NCI-H1436 (cell line): ENCODE measurements at places on chromosomes 2 and 18.

DNA sequence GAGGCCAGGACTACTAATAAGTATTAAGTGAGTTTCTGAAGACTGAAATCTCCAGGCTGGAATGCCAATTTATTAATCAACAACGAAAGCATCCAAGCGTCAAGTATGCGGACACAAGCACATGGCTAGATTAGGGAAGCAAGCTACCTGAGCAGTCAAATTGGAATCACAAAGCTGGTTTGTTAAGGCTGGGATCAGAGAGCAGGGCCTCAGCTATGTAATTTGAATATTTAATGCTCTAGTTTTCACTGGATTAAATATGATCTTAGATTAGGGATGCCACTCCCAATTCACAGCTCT is 5.7 kb downstream of the CCL20 start:
- no peak for DNase-seq

DNA sequence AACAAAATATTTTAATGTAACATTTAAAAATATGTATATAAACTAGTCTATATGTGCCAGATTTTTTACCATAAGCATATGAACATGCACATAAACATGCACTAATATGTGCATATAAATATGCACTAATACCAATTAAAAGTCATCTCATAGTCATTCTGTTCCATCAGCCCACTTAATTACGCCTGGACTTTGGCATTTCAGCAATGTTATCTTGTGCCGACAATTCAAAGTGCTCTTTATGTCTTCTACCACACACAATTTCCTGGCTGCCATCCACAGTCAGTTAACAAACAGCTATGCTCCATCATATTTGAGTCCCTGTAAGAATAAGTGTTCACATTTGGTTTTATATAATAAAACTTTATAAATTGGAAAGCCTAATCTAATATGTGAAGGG is 92.6 kb upstream of the TSPYL6 start:
- DNase-seq, result no peak

- DNase-seq, result no peak
Observed at GRCh38 chr2:11435036-11435435, 30.9 kb downstream of the E2F6 start.

DNA sequence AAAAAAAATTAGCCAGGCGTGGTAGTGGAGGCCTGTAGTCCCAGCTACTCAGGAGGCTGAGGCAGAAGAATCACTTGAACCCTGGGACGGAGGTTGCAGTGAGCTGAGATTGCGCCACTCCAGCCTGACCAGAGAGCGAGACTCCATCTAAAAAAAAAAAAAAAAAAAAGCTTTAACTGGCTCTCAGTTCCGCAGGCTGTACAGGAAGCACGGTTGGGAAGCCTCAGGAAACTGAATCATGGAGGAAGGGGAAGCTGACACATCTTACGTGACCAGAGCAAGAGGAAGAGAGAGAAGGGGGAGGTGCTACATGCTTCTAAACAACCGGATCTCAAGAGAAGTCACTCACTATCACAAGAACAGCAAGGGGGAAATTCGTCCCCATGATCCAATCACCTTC is 505.6 kb upstream of the SLC8A1 start:
- DNase-seq, result no peak

GRCh38 chr2:62743506-62743905 is 38.0 kb downstream of the EHBP1 start:
- no peak for DNase-seq

GRCh38 chr2:46029332-46029811 is 267.8 kb upstream of the EPAS1 start:
- no peak for DNase-seq

DNA sequence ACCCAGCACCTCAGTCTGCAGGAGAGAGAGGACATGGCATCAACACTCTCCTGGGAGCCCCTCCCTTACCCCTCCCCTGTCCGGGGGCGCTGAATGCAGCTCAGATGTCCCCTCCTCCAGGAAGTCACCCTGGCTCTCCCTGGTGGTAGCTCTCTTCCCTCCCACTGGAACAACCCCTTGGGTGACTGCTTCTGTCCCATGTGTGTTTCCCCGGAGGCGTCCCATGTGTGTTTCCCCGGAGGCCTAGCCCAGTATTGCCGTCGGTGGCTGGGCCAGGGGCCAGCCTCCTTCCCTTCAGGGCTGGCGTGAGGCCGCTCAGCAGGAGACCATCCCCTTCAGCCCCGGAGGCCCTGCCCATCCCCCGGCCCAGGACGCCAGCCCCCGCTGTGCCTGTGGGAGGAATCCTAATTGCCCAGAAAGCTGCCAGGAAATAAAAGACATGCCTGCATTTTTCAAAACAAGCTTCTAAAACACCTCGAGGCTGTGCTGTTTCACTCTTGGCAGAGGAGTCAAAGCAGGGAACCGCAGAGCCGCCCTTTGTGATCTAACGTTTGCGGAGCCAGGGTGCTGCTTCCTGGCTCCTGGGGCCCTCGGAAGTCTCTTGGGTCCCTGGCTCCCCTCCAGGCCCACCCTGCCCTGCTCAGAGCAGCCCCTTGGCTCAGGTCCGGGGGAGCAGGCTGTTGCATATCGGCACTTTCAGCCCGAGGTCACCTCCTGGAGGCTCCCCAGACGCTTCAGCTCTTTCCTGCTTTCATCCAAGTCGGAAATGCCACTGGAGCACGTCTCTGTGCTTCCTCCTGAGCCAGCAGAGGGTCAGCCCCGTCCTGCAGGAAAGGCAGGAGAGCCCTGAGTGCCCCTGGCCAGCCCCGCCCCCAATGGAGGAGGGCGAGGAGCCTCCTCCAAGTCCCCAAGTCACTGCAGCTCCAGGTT is 11.4 kb downstream of the SNED1 start:
- DNase-seq, result no peak

- no peak for DNase-seq
Observed at GRCh38 chr2:47299555-47299954, 103.4 kb upstream of the MSH2 start.

DNA sequence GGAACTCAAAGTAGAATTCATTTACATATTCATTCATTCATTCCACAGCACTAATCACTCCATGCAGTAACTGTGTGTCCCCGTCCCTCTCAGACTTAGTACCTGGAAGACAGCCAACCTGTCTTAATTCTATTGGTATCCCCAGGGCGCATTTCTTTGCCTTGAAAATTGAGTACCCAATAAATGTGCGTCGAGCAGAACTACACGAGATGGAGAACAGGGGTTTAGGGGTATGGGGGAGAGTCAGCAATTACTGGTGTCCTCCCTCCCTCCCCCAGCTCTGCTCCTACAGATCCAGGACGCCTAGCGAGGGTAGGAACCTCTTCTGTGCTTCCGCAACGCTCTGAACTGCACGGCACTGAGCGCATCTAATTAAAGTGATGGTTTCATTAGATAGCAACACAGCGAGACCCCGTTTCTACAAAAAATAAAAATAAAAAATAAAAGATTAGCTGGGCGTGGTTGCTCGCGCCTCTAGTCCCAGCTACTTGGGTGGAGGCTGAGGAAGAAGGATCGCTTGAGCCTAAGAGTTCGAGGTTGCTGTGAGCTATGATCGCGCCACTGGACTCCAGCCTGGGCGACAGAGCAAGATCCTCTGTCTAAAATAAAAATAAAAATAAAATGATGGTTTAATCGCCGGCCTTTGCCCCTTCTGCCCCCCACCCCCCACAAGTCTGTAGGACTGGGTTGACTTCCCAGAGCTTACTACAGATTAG is 614 bp upstream of the FKBP1B start:
- peak; percentile 22 for DNase-seq

GRCh38 chr2:233265899-233266431 is 14.5 kb downstream of the ATG16L1 start:
- DNase-seq, result no peak

DNA sequence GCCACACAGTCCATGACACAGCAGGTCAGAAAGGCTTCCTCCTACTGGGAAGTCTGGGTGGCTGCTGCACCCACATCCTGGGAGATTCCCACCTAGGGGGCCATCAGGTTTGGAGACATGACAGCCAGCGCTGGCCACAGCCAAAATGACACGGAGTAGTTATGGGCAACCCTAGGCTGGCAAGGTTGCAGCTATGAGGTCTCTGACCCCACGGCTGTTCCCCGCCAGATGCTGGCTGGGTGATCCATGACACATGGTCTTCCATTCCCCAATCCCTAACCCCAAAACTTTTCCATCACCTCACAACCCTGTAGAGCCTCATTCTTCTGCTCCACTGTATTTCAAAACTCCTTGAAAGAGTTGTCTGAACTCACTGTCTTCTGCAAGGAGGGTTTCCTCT is 42.7 kb upstream of the EPAS1 start:
- no peak for DNase-seq

DNA sequence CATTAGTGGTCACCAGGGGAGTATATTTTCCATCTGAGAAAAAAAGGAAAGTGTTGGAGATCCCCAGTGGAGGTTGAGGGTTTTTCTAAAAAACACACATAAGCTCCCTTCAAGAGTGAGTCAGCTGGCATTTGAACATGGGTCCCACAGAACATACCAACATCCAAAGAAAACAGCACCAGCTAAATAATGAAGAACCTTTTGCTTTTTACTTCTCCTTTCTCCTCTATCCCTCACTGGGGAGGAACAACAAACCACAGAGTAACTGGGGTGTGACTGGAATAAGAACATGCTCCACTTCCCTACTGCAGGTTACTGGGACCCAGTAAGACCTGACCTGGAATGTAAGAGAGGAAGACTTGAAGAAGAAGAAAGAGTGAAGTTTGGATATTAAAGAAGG is 56.5 kb upstream of the RAPH1 start:
- no peak for DNase-seq

- no peak for DNase-seq
Observed at GRCh38 chr18:53795061-53795460, 429.4 kb downstream of the MBD2 start.

GRCh38 chr2:62412347-62412742 is 93.7 kb downstream of the TMEM17 start:
- no peak for DNase-seq

- DNase-seq, result no peak
Observed at GRCh38 chr18:10892786-10893185, 256.6 kb downstream of the PIEZO2 start.

DNA sequence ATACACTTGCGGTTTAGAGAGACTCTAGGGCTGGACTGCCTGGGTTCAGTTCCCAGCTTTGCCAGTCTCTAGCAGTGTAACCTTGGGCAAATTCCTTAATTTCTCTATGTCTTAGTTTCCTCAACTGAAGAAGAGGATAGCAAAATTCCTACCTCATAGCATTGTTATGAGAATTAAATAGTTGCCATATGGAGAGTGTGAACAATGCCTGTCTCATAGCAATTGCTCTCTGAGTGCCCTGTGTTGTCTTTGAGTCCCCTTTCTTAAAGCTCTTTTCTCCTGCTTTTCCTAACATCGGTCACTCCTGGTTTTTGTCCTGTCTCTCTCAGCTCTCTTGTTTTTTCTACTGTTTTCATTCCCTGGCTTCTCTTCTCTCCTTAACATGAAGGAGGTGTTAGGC is 116.8 kb upstream of the ALPP start:
- no peak for DNase-seq

DNA sequence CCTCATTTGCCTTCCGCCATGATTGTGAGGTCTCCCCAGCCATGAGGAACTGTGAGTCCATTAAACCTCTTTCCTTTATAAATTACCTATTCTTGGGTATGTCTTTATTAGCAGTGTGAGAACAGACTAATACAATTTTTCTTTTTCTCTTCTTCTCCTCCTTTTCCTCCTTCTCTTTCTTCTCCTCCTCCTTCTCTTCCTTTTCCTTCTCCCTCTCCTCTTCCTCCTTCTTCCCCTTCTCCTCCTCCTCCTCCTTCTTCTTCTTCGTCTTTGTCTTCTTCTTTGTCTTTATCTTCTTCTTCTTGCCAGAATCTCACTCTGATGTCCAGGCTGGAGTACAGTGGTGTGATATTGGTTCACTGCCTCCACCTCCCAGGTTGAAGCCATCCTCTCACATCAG is 20.2 kb downstream of the SKA1 start:
- no peak for DNase-seq

DNA sequence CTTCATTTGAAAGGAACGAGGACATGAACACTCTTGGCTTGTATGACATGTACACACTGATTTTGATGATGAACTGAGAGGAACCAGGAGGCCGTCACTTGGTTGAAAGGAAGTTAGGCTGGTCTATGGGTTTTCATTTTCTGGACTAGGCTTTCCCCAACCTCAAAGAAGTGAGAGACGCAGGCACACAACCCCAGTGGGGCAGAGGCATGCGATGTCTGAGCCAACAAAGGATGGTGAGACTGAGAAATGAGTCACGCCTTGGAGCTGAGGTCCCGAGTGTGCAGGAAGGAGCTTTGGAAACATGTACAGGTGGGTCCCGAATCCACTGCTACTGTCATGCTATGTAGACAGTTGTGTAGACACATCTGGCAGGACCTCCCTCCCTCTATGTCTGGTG is 24.1 kb downstream of the SIGLEC15 start:
- no peak for DNase-seq

GRCh38 chr2:237665713-237666143 is 38.3 kb downstream of the LRRFIP1 start:
- DNase-seq, result no peak

DNA sequence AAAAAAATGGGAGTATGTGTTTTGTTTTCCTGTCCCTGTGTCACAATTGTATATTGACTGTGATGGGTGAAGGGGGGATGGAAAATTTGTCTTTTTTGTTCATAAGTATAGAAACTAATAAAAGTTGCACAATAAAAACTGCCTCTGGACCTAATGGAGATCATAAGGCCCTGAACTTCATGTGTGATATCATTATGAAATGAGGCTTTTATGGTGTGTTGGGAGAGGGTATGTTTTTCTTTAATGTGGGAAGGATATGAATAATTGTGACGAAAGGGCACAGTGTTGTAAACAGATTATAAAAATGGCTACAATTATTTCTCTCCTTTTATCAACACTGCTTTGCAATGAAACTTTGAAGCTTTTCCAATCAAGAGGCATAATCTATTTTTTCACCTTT is 1889.3 kb upstream of the CELF4 start:
- DNase-seq, result no peak

DNA sequence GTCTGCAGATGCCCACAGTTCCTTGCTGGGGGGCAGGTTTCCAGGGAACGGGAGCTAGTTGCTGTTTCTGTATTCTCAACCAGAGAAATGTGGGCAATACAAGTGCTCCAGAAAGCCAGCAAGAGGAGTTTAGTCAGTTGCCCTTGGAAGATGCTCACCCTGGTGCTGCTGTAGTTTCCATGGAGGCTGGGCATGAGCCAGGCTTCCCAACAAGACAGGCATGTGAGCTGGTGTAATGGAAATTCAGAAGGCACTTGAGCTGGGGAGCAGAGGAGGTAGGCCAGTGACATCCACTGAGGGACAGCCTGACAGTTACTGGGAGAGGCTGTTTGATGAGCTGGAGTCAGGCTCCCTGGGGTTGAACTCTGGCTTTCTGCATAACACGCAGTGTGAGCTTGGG is 7.7 kb downstream of the HK2 start:
- no peak for DNase-seq

- DNase-seq, result no peak
Observed at GRCh38 chr18:4511166-4511565, 56.1 kb upstream of the DLGAP1 start.

GRCh38 chr2:98607741-98608115 is 584 bp downstream of the COA5 start:
- DNase-seq, result no peak

DNA sequence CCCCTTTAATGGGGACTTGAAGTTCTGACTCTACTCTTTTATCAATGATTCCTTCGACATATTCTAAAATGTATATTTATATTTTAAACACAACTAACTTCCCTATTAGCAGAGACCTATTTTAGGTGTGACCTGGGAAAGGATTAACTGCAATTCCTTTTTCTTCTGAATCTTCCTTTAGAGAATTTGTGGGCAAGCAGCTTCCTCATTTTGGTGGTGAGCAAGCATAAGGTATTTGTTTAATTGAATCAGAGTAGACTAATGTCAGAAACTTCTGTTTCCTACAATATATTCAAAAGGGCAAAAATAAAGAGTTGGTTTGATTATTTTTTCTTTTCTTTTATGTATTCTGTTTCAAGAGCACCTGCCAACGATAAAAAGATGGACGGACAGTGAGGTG is 237.0 kb downstream of the IKZF2 start:
- no peak for DNase-seq

- no peak for DNase-seq
Observed at GRCh38 chr2:11068856-11069526, 86.3 kb upstream of the SLC66A3 start.
